Dermis microvascular lymphatic vessel endothelial cell (primary cell): ENCODE measurements at places on chromosomes 7 and 10.

DNA sequence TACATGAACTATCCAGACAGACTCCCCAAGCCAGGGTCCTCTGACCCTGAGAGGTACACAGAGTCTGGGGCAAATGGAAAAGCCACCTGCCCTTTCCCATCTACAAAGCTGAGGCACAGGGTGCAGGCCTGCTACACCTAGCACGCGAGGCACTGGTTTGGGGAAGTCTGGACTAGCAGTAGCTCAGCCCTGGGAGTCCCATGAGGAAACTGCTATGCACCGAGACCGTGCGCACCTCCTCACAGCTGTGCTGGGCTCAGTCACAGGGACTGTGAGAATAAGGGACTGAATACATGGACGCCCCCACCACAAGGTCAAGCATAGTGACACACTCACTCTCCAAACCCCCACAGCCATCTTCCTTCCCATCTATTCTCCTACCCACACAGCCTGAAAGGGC, 8.2 kb downstream of the MAT1A start:
- no peak for DNase-seq

DNA sequence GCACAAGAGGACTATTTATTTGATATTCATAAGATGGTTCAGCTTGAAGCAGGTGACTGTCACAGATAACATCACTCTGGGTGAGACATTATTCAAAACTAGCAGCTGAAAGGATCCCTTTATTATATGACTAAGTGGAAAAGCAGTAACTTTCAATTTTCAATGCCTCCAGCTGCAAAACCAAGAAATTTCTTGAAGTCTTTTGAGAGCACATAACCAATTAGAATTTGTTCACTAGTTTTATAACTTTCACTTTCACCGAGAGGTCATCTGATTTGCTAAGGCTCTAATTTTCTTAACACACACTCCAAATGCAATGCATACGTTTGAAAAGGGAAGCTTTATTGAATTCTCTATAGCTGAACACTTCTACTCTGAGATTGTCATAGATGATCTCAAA, 88.6 kb upstream of the KLF14 start:
- DNase-seq, result no peak

DNA sequence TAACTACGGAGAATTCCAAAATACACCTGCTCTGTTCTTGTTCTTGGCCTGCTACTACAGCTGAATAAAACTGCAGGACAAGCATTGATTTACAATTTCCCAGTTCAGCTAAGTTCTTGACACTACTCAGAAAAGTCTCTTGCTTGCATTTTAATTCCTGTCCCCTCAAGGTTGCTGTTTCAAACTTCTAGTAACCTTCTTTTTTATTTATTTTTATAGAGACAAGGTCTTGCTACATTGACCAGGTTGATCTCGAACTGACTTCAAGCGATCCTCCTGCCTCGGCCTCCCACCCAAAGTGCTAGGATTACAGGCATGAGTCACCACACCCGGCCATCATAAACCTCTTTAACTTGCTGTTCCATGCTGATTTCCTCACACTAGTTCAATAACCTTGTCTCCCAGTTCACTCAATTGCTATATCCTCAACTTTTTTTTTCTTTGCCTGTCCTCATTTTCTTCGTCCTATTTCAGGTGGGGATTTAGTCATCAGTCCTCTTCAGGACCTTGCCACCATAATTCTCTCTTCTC, 79.9 kb downstream of the ARHGAP21 start:
- DNase-seq, result no peak

DNA sequence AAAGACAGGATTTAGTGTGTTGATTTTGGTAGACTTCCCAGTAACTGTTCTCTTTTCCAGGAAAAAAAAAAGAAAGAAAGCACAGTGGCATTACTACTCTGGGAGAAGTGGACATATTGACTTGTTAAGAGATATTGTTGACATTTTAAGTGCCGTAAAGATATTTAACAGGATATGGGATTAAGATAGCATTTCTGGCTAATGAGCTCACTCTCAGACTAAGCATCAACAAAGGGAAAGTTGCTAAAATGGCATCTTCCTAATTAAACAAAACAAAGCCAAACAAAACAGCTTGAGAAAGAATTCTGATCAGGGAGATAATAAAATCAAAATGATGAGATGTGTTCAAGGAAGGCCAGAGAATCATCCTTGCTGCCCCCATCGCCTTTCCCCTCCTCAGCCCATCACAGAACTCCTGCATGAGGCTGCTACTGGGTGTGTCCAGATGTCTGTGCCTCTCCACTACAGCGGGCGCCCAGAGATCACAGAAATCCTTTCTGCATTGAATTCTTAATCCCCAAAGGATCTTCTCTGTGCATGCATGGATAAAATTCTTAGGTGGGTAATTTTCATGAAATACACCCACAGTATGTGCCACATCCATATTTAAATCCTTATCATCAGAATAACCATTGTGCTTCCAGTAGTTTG, 270.5 kb downstream of the POU6F2 start:
- DNase-seq, result no peak

GRCh38 chr7:37820708-37821468, 27.5 kb upstream of the NME8 start:
- no peak for DNase-seq

- no peak for DNase-seq
Measured at GRCh38 chr7:19944363-19945120, 171.1 kb upstream of the TMEM196 start.

- DNase-seq, result no peak
Measured at GRCh38 chr10:42112331-42113157, 525.8 kb downstream of the ZNF33B start.

- DNase-seq, result no peak
Measured at GRCh38 chr7:151348970-151349369, 7.4 kb downstream of the NUB1 start.

GRCh38 chr10:80177781-80178636, 27.3 kb downstream of the ANXA11 start:
- DNase-seq, result no peak

DNA sequence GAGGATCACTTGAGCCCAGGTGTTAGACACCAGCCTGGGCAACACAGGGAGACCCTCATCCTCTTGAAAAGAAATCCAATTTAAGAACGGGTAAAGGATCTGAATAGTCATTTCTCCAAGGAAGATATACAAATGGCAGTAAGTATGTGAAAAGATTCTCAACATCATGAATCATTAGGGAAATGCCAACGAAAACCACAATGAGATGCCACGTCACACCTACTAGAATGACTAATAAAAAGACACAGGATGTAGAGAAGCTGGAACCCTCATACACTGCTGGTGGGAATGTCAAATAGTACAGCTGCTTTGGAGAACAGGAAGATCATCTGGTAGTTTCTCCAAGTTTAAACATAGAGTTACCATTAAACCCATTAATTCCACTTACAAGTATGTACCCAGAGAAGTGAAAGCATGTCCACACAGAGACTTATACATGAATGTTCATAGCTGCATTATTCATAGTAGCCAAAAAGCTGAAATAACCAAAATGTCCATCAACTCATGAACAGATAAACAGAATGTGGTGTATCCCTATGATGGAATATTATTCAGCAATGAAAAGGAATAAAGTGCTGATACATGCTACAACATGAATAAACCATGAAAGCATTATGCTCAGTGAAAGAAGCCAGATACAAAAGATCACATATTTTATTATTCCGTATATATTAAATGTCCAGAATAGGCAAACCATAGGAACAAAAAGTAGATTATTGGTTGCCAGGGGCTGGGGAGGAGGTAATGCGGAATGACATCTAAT, 13.1 kb upstream of the ZMIZ2 start:
- peak; percentile 14 for DNase-seq

DNA sequence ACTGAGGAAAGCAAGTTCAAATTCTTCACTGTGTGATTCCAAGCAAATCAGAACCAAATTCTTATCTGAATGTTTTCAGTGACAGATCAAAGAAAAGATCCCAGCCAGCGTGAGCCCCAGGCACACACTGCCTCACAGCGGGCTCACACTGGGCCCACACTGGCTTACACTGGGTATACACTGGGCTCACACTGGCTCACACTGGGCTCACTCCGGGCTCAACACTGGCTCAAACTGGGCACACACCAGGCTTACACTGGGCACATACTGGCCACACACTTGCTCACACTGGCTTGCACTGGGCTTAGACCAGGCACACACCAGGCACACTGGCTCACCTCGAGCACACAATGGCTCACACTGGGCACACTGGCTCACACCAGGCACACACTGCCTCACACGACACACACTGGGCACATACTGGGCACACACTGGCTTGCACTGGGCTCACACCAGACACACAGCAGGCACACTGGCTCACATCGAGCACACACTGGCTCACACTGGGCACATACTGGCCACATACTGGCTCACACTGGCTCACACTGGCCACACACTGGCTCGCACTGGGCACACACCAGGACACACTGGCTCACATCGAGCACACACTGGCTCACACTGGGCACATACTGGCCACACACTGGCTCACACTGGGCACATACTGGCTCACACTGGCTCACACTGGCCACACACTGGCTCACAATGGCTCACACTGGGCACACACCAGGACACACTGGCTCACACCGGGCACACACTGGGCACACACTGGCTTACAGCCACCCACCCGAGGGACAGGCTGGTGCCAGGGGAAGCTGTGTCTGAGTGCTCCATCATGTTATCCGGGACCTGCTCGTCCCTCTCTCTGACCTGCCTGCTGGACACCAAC, 156.3 kb downstream of the PTPRN2 start:
- DNase-seq, result no peak

- no peak for DNase-seq
Measured at GRCh38 chr10:107994621-107995270, 830.2 kb upstream of the SORCS1 start.

- DNase-seq, result no peak
Measured at GRCh38 chr10:129870474-129870757, 93.7 kb downstream of the EBF3 start.

- no peak for DNase-seq
Measured at GRCh38 chr10:79354141-79354540, 6.9 kb downstream of the PPIF start.

- DNase-seq, result no peak
Measured at GRCh38 chr10:132132421-132132841, 54.3 kb upstream of the DPYSL4 start.

GRCh38 chr10:101536800-101537199, 51.3 kb downstream of the POLL start:
- peak; percentile 37 for DNase-seq

DNA sequence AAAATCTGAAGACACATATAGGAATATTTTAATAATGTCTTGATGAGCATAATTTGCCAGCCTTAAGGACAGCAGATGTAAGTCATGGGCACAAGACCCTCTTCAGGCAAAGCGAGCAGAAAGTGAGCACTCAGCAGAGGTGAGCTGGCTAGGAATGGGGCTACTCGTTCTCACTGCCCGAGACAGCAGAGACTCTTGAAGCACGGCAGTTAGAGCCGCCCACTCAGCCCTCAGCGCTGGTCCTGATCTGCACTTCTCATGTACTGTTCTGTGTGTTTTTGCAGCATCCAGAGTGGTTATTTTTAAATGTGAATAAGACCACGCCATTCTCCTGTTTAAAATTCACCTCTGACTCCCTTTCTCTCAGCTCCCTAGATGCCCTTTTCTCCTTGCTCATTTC, 65.3 kb downstream of the GFRA1 start:
- no peak for DNase-seq

- no peak for DNase-seq
Measured at GRCh38 chr7:155856656-155857055, 44.4 kb upstream of the SHH start.

DNA sequence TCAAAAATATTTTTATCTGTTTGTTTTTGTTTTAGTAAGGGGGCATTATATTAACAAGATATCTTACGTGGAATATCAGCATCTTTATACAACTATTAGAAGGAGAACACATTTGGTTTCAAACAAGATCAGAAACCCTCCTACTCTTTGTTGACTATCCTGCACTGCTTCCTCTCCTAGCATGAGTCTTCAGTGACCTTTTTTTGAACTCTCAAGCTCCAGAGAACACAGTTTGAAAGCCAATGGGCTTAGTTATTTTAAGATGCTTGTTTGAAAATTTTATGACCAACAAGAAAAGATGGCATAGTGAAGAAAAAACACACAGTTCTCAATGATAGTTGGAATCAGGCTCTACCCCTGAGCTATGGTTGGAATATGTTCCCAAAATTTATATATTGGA, 37.2 kb upstream of the RTKN2 start:
- DNase-seq, result no peak

GRCh38 chr7:112502700-112503099, 21.9 kb downstream of the LSMEM1 start:
- no peak for DNase-seq

DNA sequence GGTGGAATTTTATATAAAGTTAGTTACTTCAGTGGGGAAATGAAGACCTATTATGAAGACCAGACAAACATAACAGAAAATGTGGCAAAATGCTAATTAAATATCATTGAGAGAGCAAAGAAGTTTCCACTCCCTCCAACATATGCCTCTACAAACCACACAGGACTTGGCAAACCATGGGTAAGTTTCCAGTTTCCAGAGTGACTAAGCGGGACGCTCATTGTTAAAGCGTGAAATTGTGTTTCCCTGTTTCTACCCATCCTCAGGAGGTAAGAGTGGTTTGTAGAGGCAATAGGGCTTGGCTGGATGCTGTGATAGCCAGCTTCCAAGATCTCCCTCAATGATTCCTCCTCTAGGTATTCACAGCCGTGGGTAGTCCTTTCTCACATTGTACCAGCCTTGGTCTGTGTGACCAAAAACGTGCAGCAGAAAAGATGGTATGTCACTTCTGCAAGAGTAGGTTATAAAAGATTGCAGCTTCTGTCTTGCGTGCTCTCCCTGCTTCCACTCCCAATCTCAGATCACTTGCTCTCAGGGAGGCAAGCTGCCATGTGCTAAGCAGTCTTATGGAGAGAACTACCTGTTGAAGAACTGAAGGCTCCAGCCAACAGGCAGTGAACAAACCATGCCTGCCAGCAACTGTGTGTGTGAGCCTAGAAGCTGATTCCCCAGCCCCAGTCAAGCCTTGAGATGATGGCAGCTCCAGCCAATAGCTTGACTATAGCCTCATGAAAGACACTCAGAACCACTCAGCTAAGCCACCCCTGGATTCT, 35.7 kb downstream of the CBX3 start:
- no peak for DNase-seq

DNA sequence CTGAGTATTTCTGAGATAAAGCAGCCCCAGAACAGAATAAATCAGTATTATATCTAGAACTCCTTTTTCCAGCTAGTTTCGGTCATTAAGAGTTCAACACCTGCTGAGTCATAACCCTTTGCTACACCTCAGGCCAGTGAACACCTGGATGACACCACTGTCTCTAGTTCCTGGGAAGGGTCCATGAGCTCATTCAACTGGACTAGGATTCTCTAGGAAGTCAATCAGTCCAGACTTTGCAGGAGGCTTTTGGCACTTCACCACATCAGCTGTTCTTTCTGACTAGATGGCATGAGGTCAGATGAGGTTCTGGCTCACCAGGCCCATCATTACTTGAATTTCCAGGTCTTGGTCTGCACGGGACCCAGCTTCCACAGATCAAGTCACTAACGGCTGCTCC, 11.7 kb downstream of the SLC39A12 start:
- no peak for DNase-seq

DNA sequence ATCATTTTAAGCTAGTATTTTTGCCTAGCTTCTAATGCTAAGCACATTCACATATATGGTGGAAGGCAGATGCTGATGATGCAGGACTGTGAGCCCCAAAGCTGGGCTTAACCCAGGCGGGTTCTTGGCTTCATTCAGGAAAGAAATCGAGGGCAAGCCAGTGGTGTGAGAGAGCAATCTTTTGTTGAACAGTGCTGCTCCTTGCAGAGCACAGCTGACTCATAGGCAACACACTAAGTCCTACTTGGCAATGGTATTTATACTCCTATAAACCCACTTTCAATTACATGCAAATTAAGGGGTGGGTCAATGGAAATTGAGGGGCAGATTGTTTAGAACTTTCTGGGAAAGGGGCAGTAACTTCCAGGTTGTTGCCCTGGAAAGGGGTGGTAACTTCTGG, 42.0 kb upstream of the CELF2 start:
- DNase-seq, result no peak

- DNase-seq, result no peak
Measured at GRCh38 chr10:123746061-123746460, 79.9 kb downstream of the GPR26 start.
